ENCODE measurements at places on chromosomes 2 and 18.

DNA sequence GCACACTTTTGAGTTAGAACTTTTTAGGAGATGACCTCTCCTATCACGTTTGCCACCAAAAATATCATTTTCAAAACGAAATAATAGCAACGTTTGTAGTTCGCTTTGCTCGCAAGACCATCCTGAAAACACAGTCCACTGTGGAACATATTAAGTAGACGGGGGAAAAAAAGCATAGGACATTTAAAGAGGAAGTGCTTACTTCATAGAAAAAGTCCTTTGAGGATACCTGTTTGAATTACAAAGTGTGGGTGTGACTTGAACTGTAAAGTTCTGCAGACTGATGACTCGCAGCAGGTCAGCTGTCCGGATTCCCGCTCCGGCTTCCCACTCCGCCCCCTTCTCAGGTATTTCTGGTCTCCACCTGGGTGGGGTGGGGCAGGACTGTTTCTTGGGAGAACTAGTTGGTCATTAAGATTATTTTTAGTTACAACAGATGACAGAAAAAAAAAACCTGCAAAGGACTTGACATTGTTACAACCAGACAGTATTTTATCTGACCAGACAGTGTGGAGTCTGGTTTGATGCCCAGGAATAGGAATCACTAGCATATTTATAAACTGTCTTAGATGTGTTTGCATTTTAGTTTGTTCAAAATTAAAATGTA, 13.3 kb downstream of the CNOT11 start:
- no peak for DNase-seq

DNA sequence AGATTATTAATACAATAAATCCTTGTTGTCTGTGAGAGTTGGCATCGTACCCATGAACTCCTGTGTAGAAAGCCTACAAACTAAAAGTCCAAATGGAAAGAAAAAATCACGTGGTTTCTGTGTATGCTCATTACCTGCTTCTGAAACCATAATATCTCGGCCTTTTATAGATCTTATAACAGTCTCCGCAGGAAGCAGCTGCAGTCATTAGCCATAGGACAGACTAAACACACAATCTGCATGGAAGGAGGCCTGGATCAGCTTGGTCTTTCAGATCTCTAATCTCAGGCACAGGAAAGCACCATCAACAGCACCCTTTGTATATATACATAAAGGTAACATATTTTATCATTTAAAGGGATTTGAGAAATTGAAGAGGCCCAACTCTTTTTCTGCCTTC, 508.9 kb upstream of the TCF4 start:
- no peak for DNase-seq

DNA sequence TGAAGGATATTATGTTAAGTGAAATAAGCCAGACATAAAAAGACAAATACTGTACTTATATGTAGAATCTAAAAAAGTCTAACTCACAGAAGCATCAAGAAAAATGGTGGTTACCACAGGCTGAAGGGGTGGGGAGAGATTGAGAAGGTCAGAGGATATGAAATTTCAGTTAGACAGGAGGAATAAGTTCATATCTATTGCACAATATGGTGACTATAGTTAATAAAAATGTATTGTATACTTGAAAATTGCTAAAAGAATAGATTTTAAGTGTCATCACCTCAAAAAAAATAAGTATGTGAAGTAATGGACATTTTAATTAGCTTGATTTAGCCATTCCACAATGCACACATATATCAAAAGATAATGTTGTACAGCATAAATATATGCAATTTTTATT, 19.8 kb downstream of the ACMSD start:
- DNase-seq = no peak

DNA sequence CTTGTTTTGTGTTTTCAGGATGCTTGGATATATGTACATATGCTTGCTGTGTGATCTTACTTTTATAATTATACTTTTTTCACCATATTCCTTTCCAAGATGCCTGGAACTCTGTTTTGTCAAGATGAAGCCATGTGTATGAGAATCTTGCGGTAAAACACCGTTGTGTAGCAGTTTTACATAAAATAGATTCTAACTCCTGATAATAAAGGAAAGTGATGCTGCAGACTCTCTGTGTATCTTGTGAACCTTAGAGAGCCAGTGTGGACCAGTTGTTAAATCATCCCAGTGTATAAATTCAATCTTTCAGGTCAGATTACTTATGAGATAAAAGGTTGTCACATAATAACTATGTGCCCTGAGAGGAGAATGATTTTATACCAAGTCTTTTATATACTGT, 12.5 kb upstream of the ITGA4 start:
- no peak for DNase-seq

- DNase-seq = no peak
These were observed at the start of gene FIGN for GRCh38 chr2:163735685-163736432. FIGN (minus strand) TSS chr2:163736008; CDS start chr2:163734927, 1,081 bp downstream.

Measured in stimulated activated CD8-positive, alpha-beta memory T cell treated with anti-CD3 and anti-CD28 coated beads, Interleukin-15, amount 100 ng/mL, for 24 hours (primary cell).